T-helper 1 cell treated with Interleukin-12 subunit alpha and Interleukin-12 subunit beta and Interleukin-4 antibody, amounts not matched to agents 30 ng/mL and 1 ng/mL, for 36 hours (primary cell): ENCODE measurements at places on chromosomes 2 and 18. TPM values are rescaled to one million over a fixed set of nuclear protein-coding genes. Genes with fewer than 3 reads are reported as not detected.

The ANKRD62 gene
- total RNA-seq, result not detected in 2 replicates

The LMAN1 gene
- 144 and 149 TPM in 2 replicates for total RNA-seq

The LYPD1 gene
- total RNA-seq, result not detected in 2 replicates

The IL37 gene
- total RNA-seq, result 0.39 and 0.46 TPM in 2 replicates

The ANO7 gene
- total RNA-seq, result 0.46 and 0.61 TPM in 2 replicates

The PAIP2B gene
- 0.66 and 0.74 TPM in 2 replicates for total RNA-seq

The PGAP1 gene
- 44.9 and 52.1 TPM in 2 replicates for total RNA-seq

The TCF7L1 gene
- not detected in 2 replicates for total RNA-seq

The KLHL41 gene
- not detected in 2 replicates for total RNA-seq

The CAPG gene
- 181 and 216 TPM in 2 replicates for total RNA-seq

The SULT1C4 gene
- not detected in 2 replicates for total RNA-seq

The MBD5 gene
- 45.8 and 53.2 TPM in 2 replicates for total RNA-seq

The REG3A gene
- not detected in 2 replicates for total RNA-seq

The ASB18 gene
- total RNA-seq, result not detected in 2 replicates

The GALNT14 gene
- 0.17 and 0.27 TPM in 2 replicates for total RNA-seq

The RAD51AP2 gene
- total RNA-seq, result not detected in 2 replicates

The EML4 gene
- total RNA-seq, result 108 and 109 TPM in 2 replicates

The POTEC gene
- not detected in 2 replicates for total RNA-seq

The TXNDC2 gene
- not detected in 2 replicates for total RNA-seq

The CCL20 gene
- total RNA-seq, result 0.27 TPM in 1 of 2 replicates, not detected in the other

The RAX gene
- not detected in 2 replicates for total RNA-seq

The SAG gene
- not detected in 2 replicates for total RNA-seq

The WNT6 gene
- not detected in 2 replicates for total RNA-seq

The CNDP2 gene
- 151 and 162 TPM in 2 replicates for total RNA-seq

The GAL3ST2 gene
- not detected in 2 replicates for total RNA-seq

The TEX44 gene
- total RNA-seq, result not detected in 2 replicates

The DNAJC10 gene
- total RNA-seq, result 78.2 and 79.1 TPM in 2 replicates

The ACADL gene
- total RNA-seq, result not detected in 2 replicates

The SUPT7L gene
- total RNA-seq, result 38.6 and 39.6 TPM in 2 replicates

The CROCC2 gene
- not detected in 2 replicates for total RNA-seq

The RGPD4 gene
- total RNA-seq, result 0.05 TPM in 1 of 2 replicates, not detected in the other

The ELMOD3 gene
- total RNA-seq, result 21.7 and 22.3 TPM in 2 replicates

The ADGRF3 gene
- 2.8 and 3.9 TPM in 2 replicates for total RNA-seq

The STARD6 gene
- total RNA-seq, result 0.27 TPM in 1 of 2 replicates, not detected in the other

The USP40 gene
- 10.3 and 11.0 TPM in 2 replicates for total RNA-seq

The HOXD9 gene
- total RNA-seq, result not detected in 2 replicates

The RAPH1 gene
- total RNA-seq, result 2.4 and 2.8 TPM in 2 replicates

The CTIF gene
- total RNA-seq, result 3.0 and 4.2 TPM in 2 replicates

The C2orf66 gene
- total RNA-seq, result 1.2 and 1.8 TPM in 2 replicates

The IL1R1 gene
- 0.22 and 0.39 TPM in 2 replicates for total RNA-seq

The FBXO15 gene
- total RNA-seq, result 0.46 and 0.49 TPM in 2 replicates
